ENCODE measurements at places on chromosomes 13 and 19.

DNA sequence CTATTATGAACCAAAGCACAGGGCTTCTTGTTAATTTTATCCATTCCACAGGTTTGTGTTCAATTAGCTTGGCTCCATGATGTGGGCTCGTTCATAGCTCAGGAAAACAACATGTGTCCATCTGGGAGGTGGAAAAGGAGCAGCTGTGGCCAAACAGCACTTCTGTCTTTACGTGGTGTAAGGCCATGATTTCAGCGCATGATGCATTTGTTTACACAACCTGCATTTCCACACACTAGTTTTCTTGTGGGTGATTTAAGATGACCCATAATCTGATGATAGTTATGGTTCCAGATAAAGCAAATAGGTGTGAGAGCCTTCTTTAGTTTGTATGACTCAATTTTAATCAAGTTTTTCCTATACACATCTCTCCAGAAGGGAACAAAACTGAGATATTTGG, 101.7 kb downstream of the TNFRSF19 start:
- DNase-seq = no peak

DNA sequence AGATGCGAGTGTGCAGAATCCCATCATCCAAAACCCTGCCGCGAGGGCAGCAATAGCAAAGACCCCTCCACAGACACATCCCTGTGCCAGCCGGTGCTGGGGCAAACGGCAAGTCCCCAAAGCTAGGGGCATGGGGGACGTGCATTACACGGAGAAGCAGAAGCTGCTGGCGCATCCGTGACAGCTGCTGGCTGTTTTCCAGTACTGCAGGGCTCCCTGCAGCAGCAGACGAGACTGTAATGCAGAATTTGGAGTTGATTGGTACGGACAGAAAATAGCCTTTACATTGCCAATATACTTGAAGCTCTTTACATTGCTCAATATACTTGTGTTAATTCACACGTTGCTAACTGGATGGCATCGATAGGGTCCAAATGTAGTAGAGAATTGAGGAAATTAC, 77.2 kb upstream of the TMTC4 start:
- DNase-seq = no peak

GRCh38 chr13:49356223-49356622, 87.6 kb downstream of the CAB39L start:
- DNase-seq = no peak

DNA sequence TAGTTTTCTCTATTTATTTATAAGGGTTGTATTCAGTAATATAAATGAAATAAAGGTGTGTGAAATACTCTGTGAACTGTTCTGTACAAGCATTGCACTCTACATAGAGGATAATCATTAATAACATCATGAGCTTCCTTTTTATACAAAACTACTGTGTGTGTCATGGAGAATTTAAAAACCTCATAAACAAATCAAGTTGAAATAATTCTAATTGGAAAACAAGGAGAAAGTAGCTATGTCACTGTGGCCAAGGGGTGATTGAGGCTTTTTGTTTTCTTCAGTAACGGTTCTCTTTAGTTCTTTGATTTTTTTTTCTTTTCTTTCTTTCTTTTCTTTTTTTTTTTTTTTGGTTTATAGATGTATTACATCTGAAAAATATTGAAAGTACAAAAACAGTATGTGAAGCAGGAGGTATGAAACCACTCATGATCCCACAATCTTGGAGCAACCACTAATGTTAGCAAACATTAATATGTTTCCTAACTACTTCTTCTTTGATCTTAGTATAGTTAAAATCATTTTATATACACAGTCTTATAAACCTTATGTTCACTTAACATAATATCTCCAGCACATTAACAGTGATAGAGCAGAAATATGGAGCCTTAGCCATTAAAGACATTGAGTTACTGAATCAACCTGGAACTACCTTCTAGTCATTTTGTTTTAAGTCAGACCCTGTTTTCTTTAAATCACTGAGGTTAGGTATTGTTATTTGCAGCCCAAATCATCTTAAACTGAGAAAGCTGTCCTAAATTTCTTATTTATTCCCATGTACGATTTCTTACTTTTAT, 45.4 kb downstream of the WDFY2 start:
- DNase-seq = no peak

DNA sequence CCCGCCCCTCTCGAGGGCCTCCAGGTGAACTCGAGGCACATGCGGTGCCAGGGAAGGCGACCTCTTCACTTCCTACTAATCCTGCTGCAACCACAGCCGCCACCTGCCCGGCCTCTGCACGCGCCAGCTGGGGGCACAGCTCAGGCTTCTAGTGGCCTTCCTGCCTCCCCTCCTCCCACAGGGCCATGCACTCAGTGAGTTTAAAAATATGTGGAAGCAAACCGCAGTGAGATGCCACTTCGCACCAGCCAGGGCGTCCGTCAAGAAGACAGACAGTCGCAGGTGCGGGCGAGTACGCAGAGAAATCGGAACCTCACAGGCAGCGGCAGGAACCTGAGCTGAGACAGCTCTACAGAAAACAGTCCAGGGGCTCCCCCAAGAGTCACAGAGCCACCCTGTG, 10.4 kb downstream of the LMNB2 start:
- no peak for DNase-seq

GRCh38 chr13:113612607-113613006, 28.1 kb downstream of the TFDP1 start:
- no peak for DNase-seq

DNA sequence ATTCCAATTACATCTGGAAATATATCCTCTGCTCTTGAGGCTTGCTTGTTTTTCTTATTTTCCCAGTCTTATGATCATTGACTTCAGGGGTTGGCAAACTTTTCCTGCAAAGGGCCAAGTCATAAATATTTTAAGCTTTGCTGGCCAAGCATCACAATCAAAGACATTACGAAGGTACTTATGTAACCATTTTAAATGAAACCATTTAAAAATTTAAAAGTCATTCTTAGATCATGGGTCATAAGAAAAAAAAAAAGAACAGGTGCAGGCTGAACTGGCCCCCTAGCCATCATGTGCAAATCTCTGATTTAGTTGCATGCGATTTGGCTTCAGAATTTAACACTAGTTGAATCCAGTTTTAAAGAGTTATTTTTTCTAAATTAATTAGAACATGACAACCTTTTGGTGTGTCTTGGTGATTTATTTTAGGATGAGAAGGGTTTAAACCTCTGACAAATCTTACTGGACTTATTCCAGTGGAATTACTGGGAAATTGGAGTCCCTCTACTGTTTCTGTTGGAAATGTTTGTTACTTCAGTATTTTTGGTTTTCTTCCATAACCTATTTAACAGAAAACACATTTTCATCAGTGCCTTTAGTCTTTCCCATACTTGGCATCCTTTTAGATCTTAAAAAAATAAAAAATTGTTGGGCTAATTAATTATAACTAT, 148.1 kb downstream of the NHLRC3 start:
- DNase-seq = no peak

DNA sequence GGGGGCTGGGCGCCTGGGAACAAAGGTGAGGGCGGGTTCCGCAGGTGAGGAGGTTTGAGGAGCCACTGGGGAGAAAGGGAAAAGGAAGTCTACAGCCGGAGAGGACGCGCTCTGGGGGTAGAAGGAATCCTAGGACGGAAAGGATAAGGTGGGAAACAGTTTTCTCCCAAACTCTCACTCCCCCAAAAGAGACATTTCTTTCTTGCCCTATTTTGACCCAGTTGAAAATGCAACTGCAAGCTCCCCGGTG, 651 bp upstream of the POLR1D start:
- no peak for DNase-seq

DNA sequence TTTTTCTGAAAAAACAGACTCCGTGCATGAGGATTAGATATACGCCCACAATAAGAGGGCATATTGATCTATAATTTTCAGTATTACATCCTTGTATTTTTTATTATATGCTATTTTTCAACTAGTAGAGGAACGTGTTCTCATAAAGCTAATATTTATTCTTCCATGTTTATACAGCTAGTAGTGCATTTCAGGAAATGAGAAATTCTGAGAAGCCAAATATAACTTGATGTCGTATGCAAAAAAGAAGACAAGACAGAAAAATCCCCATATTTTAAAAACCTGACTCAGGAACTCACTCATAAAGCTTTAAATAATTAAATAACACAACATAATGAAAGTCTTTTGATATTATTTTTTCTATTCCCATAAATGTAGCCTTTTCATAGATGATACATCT, 308.6 kb downstream of the ENOX1 start:
- DNase-seq = no peak

DNA sequence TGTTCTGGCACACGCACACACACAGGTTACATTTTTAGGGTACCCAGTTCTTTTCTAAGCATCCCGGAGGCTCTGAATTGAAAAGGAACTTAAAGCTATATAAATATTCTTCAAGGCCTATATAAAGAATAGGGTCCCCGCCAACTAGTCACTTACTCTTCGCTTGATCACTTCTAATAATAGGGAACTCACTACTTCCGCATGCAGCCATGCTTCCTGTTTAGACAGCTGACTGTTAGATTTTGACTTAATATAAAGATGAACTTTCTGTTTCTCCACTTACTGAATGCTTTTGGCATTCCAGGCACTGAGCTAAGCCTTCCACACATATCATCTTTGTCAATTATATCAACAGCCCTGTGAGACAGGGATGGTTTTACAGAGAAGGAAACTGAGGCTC, 259.6 kb downstream of the TSHZ3 start:
- DNase-seq = no peak

- DNase-seq = no peak
Observed at GRCh38 chr19:33227242-33227650, 1.6 kb upstream of the SLC7A10 start.

DNA sequence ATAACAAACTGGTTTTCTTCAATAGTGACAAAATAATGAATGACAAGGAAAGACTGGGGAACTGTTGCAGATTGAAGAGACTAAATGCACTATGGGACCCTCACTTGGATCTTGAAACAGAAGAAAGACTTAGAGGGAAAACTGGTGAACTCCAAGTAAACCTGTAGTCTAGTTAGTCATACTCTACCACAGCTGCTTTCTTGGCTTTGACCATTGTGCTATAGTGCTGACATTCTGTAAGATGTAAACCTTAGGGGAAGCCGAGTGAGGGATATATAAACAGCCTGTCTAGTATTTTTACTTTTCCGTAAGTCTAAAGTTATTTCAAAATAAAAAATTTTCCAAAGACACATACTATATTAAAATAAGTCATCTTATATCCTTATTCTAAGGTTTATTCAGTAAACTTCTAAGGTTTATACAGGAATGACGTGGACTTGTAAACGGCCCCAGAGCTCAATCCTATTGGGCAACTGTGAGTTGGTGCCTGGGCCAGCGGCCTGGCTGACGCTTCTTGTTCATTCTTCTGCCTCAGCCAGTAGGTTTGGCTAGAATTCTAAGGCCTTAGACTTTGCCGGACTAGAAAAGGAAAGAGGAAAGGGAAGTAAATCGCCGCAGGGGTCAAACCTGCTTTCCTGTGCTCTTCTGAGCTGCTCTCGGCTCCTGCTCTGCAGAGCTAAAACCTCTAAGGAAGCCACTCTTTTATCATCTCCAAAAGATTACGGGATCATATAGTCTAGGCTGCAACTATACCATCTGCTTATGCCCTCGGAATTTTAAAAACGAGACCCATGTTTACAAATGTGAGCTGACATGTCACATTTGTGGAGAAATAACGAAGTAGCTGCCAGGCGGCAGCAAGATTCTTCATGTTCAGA, 33.6 kb upstream of the UBE2L5 start:
- DNase-seq = no peak

DNA sequence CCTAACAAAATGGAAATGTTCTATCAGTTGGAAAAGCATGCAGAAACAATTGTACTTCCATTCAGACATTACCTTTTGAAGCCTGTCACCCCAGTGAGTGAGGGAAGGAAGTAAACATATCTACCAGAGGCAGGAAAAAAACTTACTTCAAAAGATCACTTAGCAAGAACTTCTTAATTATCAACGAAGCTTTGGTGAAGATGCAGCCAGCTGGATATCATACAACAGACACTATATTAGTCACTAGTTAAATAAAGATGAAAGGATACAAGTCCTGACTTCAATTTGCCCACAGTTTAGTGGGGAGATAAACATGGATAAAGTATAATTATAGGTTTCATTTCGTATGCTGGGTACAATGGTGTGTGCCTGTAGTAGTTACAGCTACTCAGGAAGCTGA, 148.8 kb downstream of the TNFRSF19 start:
- no peak for DNase-seq

- DNase-seq = no peak
Observed at GRCh38 chr19:31174948-31175347, 174.3 kb downstream of the TSHZ3 start.

GRCh38 chr13:61276401-61276800, 139.2 kb downstream of the PCDH20 start:
- no peak for DNase-seq

DNA sequence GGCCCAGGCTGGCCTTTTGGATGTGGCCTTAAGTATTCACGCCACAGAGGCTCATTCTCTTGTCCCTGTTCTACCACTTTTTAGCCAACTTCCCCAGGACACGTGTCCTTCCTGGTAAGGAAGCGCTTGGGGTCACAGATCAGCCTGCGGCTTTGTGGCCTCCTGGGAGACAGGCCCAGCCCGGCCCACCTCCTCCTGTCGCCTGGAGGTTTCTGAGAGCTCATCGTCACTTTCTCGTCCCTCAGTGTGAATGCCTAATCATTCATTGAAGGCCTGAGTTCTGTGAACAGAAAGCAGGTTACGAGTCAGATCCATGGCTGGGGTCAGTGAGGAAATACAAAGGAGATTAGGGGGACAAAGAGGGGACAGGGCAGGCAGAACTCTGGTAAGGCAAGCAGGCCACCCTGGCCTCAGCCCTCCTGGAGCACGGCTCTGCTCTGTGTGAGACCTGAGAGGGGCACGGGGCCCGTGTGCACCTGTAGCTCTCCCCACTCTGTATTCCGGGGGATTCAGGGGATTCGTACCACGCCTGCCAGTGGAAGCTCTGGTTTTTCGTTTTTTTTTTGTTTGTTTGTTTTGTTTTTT, 38.6 kb upstream of the TSHZ3 start:
- no peak for DNase-seq

- no peak for DNase-seq
Observed at GRCh38 chr19:46825731-46826055, 25.0 kb downstream of the AP2S1 start.
